ENCODE measurements at places on chromosomes 12 and 14.
A peak's percentile ranks its signal among the peaks of the same experiment; 100 is the strongest.

- no peak for DNase-seq
Measured at GRCh38 chr12:78018171-78018910, 187.6 kb downstream of the NAV3 start.

DNA sequence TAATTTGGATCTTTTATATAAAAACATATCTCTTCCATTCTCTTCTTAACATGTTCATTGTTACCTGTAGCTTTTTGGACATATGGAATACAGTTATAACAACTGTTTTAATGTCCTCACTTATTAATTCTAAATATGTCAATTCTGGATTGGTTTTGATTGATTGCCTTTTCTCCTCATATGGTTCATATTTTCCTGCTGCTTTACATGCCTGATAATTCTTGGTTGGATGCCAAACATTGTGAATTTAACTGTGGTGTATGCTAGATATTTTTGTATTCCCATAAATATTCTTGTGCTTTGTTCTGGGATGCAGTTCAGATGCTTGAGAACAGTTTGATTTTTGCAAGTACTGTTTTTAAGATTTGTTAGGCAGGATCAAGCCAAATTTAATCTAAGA, 10.8 kb downstream of the C14orf132 start:
- no peak for DNase-seq

GRCh38 chr12:53115112-53115890, 12.0 kb downstream of the SOAT2 start:
- DNase-seq: peak; percentile 38

DNA sequence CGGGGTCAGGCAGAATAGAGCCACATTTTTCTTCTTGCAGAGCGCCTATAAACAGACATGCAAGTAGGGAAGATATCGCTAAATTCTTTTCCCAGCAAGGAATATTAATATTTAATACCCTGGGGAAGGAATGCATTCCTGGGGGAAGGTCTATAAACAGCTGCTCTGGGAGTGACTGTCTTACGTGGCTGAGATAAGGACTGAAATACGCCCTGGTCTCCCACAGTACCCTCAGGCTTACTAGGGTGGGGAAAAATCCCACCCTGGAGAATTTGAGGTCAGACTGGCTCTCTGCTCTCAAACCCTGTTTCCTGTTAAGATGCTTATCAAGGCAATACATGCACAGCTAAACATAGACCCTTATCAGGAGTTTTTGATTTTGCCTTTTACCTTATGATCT, 262.3 kb downstream of the CEP128 start:
- DNase-seq: no peak

DNA sequence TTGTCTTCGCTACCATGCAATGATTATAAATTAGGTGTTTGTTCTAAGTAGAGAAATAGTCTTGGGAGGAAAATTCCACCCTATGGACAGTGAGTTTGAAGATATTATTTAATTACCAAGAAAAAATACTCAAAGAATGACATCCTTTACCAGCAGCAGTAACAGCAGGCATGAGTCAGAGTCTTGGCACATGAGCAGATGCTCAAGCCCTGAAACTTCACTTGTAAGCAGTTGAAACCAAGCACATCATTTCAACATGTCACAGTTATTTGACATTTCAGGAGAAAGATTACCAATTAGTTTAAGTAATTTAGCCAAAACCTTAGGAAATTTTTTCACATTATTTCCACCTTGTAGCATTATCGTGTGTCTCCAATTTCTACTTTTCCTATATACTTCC, 99.2 kb downstream of the C12orf50 start:
- no peak for DNase-seq

GRCh38 chr14:43135877-43136411, 1371.1 kb downstream of the FSCB start:
- DNase-seq: no peak

GRCh38 chr14:76782115-76782884, 21.0 kb downstream of the VASH1 start:
- DNase-seq: no peak

GRCh38 chr12:114679942-114680341, 4.0 kb downstream of the TBX3 start:
- DNase-seq: no peak

GRCh38 chr14:71523630-71524319, 408.5 kb upstream of the RGS6 start:
- no peak for DNase-seq

DNA sequence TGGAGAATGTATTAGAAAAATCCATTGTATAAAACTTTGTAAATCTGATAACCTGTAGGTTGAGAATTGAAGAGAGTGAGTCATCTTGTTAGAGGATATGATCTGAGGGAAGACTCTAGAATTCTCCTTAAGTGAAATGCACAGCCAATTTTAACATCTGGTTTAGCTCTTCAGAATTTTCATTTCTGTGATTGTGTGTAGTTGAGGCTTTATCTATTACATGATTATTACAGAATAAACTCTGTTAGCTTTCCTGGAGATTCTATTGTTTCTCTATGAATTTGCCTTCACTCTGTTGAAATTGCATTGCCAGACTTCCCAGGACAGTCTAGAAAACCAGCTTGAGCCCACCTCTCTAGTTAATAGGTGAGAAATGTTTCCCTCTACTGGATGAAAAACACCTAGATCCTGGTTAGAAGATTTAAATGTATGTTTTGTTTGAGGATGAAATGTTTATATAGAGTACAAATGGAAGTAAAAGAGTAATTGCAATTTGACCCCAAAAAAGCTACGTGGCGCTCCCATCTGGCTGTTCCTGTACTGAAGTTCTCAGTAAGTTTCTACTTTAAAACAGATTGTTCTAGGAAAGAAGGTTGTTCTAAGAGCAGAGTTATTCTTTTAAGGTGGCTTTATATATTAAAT, 2.9 kb downstream of the NUDT4 start:
- no peak for DNase-seq

DNA sequence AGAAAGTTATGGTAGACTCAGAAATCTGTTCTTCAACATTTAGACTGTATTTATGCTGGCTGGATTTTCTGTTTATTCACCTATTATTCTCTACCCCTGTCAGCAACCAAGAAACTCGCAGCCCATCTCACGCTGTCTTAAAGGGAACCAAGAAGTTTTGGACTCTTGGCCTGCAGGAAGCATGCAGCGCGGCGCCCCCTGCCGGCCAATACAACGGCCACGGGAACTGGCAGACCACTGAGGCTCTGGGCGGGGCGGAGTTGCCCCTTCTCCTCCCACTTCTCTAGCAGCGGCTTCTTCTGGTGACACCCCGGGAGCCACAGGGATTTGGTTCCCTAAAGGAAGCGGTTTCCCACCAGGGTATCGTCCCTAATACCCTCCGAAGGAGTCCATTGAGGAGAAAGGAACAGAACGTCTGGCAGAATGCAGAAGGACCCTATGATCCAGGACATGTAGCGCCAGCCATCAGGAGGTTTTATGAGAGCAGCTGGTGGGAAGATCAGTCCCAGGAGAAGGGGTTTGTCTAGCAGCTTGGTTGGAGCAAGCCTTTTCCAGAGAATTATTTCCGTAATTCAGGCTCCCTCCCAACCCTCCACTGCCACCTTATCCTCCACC, 21.0 kb upstream of the RNASE2 start:
- DNase-seq: peak; percentile 54

GRCh38 chr14:76491172-76491930, 115.4 kb downstream of the ESRRB start:
- no peak for DNase-seq

DNA sequence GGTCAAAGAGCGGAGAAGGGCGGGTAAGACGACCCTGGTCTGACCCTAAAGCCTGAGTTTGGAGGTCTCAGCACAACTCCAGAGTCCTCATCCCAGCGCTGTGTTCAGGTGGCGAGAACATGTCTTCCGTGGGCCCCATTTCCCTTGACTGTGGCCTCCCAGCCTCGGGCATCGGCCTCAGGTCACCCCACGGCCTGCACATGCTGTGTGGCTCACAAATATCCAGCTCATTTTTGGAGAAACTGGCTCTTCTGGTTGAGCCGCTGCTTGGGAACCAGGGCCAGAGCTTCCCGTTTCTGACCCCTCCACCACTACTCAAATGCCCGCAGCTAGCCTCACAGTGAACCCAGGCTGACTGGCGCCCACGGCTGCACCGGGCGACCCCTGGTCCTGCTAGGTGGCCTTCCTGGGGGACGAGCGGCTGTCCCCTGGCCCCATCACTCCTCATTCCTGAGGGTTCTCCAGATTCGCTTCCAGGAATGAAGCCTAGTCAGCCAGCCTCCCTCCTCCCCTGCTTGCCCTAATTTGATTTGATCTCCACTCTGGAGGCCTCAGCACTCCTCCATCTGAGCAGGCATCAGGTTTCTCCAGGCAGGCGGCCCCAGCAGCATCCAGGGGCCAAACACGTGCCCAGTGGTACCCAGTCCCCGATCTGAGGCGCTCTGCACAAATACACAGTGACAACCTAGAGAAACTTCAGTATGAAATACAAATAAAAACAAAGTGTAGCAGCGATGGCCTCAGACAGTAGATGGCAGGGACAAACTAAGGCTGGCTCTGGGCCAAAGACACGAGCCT, 4.7 kb downstream of the P2RX2 start:
- DNase-seq: no peak

- no peak for DNase-seq
Measured at GRCh38 chr14:55122440-55122986, 6.5 kb upstream of the LGALS3 start.

DNA sequence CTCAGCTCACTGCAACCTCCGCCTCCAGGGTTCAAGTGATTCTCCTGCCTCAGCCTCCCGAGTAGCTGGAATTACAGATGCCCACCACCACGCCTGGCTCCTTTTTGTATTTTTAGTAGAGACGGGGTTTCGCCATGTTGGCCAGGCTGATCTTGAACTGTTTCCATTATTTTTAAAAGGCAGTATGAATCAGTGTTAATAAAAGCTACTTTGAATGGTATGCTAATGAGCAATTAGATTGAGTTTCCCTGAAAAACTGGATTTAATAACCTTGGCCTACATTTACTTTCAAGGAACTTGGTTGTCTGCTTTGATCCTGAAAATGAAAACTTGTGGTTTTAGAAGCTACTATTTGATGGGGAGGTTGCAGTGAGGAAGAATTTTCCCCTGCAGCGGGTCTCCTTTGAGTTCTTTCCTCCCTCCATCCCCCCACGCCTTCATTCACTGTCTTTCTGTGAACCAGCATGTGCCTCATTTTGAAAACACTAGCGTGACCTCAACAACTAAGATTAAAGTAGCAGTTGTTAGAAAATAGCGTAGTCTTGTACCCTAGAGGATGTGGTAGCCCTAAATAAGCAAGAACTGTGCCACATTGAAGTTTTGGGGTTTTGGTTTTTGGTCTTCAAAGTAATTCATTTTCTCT, 17.8 kb upstream of the RPS6KA5 start:
- DNase-seq: no peak

- DNase-seq: no peak
Measured at GRCh38 chr12:105616971-105617540, 286.6 kb downstream of the C12orf75 start.

GRCh38 chr12:102232446-102232845, 34.8 kb upstream of the PMCH start:
- no peak for DNase-seq

DNA sequence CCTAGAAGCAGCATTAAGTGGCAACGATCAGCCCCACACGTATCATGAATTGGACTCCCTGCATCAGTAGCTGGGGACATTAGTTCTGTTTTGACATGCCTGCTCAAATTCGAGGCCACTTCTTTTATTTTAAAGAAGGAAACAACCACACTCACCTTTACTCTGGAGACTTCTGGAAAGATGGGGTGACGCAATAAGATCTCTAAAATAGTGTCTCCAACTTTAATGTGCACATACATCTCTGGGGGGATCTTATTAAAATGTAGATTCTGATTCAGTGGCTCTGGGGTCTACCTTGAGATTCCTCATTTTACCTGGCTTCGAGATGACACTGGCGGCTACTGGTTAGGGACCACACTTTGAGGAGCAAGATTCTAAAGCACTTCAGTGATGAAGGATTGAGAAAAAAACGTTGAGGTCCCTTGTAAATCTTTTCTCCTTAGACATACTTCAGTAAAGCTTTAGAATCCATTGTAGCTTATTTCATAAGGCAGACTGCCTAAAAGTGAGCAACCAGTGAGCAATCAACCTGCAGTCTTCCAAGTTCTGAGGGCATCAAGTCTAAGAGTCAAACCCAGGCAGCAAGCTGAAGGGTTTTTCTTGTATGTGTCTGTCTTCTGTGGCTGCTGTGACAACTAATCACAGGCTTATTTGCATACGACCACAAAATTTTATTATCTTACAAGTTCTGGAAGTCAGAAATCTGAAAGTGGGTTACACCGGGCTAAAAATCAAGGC, 718.6 kb upstream of the TBX3 start:
- no peak for DNase-seq

GRCh38 chr12:92162079-92162478, 16.4 kb upstream of the BTG1 start:
- DNase-seq: no peak

- no peak for DNase-seq
Measured at GRCh38 chr12:93536111-93536765, 36.2 kb upstream of the SOCS2 start.

- DNase-seq: no peak
Measured at GRCh38 chr14:20482382-20482781, 13.2 kb downstream of the PNP start.

DNA sequence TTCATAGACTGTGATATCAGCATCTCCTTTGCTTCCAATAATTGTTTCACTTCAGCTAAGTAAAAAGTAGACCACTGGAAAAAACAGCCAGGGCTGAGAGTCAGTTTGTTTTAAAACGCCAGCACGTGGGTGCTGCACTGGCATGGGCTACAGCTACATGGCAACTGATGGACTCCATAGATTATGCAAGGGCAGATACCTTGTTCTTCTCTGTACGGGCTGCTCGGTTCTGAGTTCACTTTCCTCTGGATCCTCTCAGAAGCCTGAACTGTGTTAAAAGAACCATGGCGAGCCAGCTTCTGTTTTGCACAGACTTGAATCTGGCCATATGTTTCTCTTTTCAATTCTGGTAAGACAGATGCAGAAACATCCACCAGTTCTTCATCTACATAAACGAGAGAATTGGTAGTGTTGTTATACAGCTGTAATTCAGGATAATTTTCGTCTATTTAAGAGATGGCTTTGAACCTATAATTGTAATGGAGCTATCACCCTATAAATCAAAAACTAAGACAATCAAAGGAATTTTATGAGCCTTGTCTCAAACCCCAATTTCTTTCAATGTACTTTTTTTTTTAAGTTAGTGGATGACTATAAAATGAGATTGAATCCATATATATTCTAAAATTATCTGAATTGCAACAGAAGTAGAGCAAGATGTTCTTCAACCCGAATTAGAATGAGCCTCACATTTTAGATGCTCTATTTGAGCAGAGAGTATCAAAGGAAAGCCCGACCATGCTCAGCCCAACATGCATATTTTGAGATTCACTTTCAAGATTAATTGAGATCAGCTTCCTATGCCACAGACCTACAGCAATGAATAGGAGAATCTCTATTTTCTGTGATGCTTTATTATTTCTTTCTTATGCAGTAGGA, 31.5 kb downstream of the E2F7 start:
- DNase-seq: no peak

- DNase-seq: no peak
Measured at GRCh38 chr12:63164911-63165310, 13.9 kb upstream of the AVPR1A start.

GRCh38 chr12:118521036-118521370, 144.6 kb downstream of the SUDS3 start:
- DNase-seq: no peak

Measured in H1 (cell line).